ENCODE measurements at places on chromosomes 5 and 9. TPM values are rescaled to one million over a fixed set of nuclear protein-coding genes. Genes with fewer than 3 reads are reported as not detected.

DNA sequence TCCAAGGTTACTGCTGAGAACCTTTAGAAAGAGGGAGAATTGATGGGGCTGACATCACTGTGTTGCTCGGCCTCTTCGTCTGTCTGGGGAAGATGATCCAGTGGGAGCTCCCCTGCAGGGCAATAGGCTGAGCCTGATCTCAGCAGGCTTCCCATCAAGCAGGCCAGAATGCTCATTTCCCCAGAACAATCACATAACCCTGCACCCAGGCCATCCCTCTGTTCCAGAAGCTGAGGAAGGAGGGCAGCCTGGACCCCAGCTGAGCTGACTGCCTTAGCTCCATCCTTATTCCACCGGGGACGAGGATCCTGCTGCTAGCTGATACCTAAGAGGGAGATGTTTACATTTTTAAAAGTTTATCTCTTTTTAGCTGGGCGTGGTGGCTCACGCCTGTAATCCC lies 11.6 kb upstream of the CDC23 start:
- DNase-seq: no peak

DDX4 gene
- 0.24 TPM for polyA plus RNA-seq

AJM1 gene
- 20.5 TPM for polyA plus RNA-seq

GRCh38 chr9:115278326-115279035 lies 160.5 kb upstream of the TNC start:
- DNase-seq: peak; percentile 68

DNA sequence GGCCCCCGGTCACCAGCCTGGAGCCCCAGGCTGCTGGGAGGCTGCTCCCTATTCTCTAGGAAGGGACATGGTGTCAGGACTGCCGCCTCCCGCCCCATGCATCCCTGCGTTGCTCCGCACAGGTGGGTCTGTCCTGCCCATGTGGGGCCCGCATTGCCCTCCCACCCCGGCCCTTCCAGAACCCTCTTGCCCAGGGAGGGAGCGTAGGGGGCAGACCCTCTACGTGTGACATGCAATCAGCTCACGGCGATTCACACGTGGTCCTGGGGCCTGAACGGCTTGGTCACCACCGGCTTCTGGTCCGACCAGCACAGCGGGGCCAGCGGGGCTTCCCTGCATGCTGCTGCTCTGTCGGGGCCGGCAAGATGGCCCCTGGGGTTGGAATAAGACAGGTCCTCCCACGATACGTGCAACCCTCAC lies 9.4 kb downstream of the SLC6A19 start:
- no peak for DNase-seq

GRCh38 chr9:108153416-108153815 lies 663.8 kb upstream of the KLF4 start:
- no peak for DNase-seq

DNA sequence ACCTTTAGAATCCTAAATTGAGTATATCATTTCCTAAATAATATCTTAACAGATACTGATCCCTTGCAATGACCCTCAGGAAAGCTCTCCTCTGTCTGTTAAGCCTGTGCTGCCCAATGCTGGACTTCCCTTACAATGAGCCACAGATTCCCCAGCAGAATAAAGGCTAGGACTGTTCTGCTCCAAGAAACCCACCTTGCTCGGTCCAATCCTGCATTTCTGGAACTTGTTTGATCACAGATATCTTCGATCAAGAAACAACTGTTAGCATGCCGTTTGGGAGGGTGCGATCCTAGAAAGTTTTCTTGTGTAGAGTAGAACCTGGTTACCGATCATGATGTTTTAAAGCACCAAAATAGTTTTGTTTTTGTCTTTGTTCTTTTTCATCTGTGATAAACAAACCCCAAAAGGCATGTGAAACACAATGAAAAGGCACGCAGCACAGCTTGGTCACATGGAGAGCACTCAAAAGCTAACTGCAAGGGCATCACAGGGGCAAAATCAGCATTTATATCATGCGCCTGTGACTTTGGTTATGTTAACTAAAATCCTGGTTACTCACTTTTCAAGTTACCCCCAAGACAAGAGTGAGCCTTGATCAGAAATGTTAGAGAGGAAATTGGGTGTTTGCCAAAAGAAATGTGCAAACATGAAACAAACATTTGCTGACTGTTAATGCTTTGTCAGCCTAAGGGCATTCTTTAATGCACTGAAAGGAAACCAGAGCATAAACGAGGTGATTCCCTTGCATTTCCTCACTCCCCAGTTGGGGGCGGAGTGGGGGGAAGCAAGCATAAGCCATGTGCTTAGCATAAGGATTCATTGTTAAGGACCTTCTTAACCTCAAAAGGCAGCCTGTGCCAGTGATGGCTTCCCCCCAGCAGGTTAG lies 61.9 kb upstream of the ADAMTS16 start:
- DNase-seq: no peak

RASEF gene
- 1.2 TPM for polyA plus RNA-seq

GRCh38 chr9:112203536-112203935 lies 28.4 kb upstream of the SUSD1 start:
- DNase-seq: no peak

- no peak for DNase-seq
Measured at GRCh38 chr5:139925650-139926640, 117.2 kb downstream of the NRG2 start.

DNA sequence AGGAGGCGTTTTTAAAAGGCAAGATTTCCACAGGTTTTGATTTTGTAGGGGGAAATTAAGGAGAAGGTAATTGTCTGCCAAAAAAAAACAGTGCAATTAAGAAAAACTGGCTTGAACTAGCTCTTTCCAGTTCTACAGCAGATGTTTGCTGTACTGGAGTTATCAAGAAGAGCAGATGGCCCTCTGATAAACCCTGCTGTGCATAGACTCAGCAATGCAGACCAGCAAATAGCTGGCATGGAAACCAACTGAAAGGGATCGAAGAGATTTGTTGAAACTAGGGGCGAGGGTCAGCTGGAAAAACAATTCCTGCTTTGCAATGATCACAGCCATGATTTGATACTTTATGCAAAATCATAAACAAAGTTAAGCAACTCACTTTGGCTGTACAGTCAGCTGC lies 17.8 kb upstream of the BHMT start:
- DNase-seq: no peak

DNA sequence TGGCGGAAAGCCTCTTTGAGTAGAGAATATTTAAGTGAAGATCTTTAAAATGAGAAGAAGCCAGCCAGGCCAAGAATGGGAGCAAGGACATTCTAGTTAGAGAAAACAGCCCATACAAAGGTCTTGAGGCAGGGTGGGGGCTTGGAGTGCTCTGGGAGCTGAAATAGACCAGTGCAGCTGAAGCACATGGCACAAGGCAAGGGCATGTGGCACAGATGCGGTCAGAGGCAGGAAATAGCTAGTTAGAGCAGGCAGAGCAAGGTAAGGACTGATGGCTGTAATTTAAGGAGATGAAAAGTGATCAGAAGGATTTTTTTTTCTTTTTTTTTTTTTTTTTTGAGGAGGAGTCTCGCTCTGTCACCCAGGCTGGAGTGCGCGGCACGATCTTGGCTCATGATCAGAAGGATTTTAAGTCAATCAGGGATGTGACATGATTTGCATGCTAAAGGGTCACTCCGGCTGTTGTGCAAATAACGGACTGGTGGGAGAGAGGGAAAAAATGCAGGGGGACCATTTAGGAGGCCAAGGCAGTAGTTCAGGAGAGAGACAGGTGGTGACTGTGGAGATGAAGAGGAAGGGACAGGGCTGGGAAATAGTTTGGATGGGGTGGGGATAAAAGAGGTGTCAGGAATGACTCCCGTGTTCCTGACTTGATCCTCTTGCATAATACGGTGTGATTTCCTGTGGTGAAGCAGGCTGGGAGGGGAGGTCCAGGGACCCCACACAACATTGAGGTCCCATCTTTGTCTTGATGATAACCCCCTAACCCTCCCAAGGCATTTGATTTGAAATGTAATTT lies 207.6 kb downstream of the HSPA4 start:
- no peak for DNase-seq

DNA sequence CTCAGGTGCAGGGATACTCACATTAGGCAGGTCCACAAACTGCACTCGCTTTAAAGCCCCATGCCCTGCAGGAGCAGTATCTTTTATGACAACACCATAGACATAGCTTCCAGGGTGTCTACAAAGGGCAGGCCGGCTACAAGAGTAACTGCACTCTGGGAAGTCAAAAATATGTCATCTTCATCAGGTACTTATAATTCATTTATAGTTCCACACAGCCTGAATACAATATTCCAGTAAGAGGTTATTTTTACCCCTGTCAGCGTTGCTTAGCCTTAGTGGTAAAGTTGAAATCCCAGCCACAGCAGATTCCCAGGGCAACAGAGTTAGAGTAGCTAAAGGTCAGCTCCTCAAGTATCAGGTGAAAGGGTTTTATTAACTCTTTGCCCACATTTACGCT lies 82.3 kb upstream of the ITGA2 start:
- DNase-seq: no peak

DNA sequence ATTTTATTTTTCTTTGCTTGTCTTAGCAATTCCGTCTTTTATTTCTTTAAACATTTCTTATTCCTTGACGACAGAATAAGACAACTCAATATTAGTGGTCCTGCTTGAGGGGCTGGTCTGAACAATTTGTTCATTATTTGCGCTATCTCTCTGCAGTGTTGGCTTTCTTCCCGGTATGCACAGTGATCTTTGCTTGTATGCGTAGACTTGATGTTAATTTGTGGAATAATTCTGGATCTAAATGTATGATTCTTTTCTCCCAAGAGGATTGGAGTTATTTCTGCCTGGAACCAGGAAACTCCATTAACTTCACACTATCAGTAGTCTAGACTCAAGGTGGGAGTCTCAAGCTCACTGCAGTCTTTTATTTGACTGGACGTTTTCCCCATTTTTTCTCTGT lies 80.4 kb downstream of the KDM4C start:
- DNase-seq: peak; percentile 37
